ENCODE measurements at places on chromosomes 2 and 18.

GRCh38 chr18:55240978-55241377, 281.7 kb upstream of the CCDC68 start:
- DNase-seq = no peak

DNA sequence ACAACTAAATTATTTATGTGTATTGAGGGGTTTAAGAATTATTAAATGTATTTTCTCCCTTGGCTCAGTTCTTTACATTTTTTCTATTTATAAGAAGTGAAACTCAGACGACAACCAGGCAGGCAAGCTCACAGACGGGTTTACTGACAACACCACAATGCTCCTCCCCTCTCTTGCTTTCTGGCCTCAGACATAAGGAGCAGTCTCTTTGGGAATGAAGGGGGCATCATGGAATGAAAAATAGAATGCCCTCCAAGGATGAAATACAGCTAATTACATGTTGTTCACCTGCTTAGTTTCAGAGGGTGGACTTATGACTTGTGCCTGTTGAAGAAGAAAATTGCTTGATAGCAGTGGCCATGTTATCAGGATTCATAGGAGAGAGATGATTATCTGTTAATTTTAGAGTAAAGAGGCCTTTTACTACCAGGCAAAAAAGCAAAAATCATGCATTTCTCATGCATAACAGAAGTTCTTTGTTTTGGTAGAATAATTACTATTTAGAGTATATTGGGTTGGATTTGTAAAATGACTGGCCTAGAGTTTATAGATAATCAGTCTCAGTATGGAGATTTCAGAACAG, 172.1 kb upstream of the LRRTM1 start:
- DNase-seq = no peak

DNA sequence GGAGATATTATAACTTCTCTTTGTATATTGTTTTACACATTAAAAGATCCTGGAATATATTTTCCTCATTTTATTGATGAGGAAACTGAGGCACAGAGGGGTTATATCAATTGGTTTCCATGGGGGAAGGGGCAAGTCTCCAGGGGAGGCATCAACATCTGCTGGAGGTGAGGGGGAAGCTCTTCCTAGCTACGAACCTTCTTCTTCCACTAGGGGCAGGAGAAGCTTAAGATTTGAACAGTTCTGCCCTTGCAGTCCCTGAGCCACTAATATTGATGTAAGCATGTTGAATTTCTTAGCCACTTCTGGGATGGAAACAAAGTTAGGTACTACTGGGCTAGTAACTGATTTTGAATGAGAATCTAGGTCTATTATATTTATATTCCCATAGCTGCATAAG, 140.1 kb upstream of the AQP4 start:
- DNase-seq = no peak

DNA sequence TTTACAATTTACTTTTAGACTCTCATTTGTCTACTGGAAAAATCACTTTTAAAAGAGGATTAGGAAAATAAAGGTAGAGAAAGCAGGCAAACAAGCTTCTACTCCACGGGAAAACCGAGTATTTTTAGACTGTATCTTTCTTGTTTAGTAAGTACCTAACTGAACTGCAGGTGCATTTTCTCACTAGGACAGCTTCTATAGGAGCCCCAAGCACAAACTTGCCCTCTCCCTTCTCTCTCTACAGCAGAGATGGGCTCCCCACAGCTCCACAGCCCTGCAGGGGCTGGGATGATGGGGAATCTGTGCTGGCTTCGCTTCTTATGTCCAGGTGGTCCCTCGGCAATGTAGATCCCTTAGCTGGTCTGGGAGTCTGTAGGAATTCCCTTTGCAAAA, 16.2 kb downstream of the PSTPIP2 start:
- DNase-seq = no peak

DNA sequence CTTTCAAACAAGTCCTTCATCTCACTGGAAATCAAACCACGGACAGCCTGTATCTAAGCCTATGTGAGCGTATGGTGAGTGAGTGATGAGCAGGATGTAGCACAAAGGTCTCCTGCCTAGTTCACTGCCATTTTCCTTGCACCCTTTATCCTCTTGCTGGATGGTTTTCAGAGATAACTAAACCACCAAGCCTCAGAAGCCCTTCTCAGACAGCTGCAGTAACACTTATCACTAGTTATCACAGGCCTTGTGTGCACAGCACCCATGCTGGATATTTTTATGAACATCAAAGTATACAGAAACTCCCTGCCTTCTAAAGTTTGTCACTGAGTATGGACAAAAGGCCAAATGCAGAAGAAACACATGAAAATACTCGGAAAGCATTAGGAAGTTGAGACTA, 69.5 kb downstream of the C1D start:
- no peak for DNase-seq

DNA sequence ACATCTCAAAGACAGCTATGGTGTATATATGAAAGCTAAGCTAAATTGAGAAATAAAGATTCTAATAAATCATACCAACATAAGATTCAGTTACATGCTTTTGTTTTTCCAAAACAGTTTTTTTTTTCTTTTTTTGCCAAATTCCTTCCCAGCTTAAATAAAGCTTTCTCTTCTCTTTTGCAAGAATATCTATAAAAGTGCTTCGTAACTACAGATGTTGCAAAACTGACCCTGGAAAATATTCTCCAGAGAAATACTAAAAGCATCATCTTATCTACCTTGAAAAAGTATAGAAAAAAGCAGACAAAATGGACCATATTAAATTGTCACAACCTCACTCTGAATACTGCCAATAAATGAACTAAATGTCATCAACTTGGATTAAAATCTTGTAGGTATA, 38.7 kb downstream of the FANCL start:
- no peak for DNase-seq

- no peak for DNase-seq
These were observed 29.6 kb upstream of the ITGAV start for GRCh38 chr2:186560254-186560653.

DNA sequence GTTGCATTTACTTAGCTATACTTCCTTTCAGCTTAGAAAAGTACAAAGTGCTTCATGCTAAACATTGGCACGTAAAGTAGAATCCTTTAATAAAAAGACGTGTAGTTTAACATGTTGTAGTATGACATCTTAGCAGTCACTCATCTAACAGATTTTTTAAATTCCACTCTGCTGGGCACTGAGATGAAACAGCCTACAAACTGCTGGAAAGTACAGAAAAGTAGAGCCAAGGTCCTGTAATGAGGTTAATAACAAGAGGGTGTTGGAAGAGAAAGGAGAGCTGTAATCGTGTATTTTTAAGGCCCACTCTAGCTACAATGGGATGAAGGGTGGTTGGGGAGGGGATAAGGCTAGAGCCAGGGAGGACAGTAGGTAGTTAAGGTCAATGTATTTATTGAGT, 10.7 kb downstream of the CD8A start:
- DNase-seq = no peak

DNA sequence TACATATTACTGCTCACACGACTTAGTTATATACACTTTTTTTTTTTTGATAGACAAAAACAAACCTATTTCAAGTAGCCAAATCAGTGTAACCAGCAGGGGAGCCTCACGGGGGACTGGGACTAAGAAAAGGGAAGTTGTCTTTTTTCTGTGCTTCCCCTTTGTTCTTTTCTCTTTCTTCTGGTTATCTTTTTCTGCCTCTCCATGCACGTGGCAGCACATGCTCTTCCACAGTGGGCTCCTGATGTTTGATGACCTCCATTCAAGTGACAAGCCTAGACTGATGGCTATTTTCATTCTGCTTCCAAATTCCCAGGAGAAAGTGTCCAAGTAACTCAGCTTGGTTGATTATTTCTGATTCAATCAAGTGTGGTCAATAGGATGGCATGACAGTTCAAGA, 98.2 kb upstream of the STK39 start:
- no peak for DNase-seq

DNA sequence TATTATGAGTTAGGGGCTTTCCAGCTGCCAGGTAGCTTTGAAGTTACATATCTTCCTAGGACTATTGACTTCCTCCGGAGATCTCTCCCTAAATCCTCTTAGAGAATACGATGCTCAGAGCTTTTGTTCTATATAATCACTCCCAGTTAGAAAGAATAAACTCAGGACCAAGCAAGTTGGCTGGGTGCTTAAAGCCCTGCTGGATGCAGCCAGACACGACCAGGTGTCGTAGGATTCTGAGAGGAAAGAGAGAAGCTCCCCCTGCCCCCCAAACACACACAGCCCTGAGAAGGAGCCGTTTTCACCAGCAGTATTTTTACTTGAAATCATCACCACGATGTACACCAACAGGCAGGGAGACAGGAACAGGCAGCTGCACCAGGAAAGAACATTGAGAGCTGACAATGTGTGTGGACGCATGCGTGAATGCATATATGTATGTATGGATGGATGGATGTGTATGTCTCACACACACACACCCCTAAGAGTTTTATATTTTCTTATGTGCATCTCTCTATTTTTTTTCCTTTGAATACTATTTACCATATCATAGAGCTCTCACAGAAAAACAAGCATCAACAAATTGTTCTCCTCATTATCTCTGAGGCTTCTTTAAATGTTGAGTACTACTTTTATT, 382.6 kb downstream of the EPHA4 start:
- DNase-seq = no peak

DNA sequence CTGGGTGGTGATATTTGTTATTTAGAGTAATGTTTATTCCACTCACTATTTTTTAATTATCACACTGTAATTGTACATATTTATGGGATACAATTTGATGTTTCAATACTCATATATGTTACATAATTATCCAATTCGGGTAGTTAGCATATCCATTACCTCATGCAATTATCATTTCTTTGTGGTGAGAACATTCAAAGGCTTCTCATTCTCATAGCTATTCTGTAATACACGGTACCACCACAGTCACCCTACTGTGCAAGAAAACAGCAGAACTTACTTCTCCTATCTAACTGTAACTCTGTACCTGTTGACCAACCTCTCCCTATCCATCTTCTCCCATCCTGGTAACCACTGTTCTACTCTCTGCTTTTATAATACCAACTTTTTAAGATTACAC, 4.6 kb downstream of the TBC1D8 start:
- DNase-seq = no peak

GRCh38 chr18:9506046-9506792, 30.9 kb downstream of the RALBP1 start:
- no peak for DNase-seq

DNA sequence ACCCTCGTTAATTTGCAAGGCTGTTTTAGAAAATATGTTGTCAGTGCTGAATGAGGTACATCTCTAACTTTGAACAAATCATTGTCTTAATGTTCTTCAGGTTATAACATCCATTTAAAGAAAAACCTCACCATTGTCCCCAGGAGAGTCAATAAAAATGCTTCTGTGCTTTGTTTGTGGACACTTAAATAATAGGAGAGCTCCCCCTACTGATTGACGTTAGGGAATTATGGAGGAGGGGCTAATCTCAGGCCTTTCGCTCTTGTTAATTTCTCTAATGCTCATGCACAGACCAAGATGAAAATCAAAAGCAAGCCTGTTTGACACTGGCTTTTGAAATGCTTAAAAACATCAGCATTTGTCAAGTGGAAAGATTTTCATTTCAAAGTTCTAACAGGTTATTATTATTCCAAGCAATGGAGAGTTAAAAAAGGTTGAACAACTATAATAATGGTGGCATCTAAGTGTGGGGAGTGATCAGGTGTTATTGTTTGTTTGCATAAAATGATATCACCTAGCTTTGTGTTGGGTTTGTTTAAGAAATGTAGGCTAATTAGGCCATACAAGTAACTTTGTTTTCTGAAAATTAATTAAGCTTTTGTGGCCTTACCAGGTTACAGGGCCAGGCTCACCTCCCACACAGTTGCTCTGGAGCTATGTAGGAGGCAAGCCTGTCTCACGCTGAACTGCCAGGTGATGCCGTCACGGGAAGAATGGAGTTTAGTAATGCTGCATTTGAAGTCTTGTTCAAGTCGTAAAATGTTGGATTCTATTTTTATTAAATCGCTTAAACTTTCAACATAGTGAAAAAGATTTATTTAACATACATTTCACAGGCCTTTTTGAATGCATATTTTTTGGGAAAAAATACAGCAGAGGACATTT, 51.7 kb upstream of the SMIM21 start:
- DNase-seq = no peak

- no peak for DNase-seq
These were observed 9.9 kb downstream of the TOGARAM2 start for GRCh38 chr2:28991021-28991420.

GRCh38 chr2:119247844-119248271, 24.2 kb downstream of the STEAP3 start:
- DNase-seq = no peak

- no peak for DNase-seq
These were observed 58.7 kb upstream of the SLC66A3 start for GRCh38 chr2:11096591-11096990.

- DNase-seq = no peak
These were observed 8.7 kb downstream of the TET3 start for GRCh38 chr2:73993376-73993775.

DNA sequence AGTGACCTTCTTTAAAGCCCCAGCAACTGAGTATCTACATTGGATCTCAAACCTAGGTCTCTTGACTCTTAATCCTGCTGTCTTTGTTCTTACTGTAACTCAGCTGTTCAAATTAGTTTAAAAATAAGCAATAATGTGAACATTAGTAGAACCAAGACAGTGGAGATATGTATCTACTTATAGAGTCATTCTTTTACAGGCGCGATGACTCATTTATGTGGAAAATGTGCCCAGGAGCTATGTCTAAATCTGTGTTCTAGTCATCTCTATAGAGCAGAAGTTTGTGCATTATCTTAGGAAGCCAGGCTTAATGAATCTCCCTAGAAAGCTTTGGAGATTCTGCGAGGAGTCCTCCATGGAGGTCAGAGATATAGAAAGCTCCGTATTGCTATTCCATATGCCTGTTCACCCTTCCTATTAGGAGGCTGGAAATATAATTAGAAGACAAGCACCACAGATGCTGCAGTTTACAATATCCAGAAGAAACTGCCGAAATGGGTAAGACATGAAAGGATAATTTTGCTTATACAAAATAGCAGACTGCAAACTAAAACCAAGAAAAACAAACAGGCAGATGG, 211.6 kb downstream of the TRIB2 start:
- DNase-seq = no peak

DNA sequence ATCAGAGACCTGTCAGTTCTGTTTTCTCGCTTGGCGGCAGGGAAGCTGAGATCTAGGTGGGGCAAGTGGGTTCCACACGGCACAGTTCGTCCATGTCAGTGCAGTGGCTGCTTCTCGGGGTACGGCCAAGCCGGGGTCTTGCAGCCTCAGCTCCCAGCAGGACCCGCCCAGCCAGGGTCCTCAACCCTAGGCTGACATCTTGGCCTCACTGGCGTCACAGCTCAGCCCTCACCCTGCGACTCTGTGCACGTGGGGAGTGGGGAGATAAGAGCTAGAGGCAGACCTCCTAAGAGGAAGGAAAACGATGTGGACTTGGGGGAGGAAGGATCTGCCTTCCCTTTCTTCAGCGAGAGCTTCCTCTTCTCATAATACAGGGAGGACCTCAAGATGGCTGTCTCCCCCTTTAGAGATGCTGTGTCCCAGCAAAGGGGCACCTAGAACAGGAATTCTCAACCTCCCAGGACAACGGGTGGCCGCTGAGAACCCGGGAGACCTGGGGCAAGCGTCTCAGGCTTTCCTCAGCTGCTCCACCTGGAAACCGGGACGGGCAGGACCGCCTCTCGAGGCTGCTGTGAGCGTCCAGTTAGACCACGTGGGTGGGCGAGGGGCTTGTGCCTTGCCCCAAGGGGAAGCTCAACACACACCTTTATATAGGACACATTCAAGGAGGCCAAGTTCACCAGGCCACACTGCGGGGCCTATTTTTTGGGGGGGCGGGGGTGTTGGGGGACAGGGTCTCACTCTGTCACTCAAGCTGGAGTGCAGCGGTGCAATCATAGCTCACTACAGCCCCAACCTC, 23.5 kb upstream of the KLF11 start:
- DNase-seq = no peak

GRCh38 chr2:128423788-128424165, 105.1 kb upstream of the HS6ST1 start:
- peak; percentile 25 for DNase-seq
